ENCODE measurements at places on chromosomes 16 and 17.

DNA sequence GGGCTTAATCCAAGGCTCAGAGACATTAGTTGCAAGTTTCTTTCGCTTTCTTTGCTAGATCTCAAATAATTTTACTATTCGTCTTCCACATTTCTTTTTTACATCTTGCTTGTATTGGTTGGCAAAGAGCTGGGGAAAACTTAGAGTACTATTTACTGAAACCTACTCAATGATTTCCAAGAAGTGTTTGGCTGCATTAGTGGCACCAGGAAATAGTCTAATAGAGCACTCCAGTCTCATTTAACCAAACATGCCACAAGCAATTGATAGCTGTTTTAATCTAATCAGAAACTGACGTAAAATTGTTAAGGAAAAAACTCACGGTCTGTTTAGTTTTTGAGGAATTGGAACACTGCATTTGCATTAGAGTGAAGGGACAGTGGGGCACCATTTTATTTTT is 29.0 kb downstream of the NUP93 start:
- no peak for DNase-seq

- no peak for DNase-seq
Measured at GRCh38 chr17:78725448-78726021, 56.5 kb downstream of the CYTH1 start.

DNA sequence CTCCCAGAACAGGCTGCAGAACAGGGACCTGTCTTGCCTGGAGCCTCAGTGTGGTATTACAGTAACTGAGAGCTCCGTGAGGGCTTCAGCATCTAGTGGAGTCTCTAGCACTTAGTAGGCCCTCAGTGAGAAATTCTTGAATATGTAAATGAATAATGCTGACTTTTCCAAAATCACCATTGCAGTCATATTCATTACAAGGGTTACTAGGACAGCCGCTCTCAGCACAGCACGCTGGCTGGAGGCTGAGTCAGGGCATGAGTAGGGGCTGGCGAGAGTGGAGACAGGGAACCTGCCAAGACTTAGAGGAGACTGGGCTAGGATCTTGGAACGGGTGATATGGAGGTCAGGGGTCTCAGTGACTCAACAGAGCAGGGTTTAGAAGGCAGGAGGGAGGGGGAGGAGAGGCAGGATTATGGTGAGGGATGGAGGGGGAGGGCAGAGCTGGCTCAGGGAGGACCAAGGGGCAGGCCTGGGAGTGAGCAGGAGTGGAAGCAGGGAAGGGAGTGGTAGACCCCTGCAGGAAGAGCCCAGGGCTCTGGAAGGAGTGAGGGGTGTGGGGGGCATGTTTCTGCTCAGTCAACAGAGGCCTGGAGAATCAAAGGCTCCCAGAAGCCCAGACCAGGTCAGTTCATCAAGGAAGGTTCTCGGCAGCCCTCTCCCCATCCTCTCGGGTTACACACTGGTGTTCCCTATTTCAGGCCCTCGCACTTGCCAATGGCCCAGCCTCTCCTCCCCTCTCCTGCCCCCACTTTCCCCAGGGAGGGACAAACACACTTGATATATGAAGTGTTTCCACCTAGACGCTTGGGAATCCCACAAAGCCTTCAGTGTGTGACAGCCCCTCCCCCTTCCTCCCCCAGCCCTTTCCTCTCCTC is 42.3 kb downstream of the FZD2 start:
- no peak for DNase-seq

GRCh38 chr17:77687417-77687816 is 271.1 kb upstream of the TNRC6C start:
- DNase-seq: no peak

DNA sequence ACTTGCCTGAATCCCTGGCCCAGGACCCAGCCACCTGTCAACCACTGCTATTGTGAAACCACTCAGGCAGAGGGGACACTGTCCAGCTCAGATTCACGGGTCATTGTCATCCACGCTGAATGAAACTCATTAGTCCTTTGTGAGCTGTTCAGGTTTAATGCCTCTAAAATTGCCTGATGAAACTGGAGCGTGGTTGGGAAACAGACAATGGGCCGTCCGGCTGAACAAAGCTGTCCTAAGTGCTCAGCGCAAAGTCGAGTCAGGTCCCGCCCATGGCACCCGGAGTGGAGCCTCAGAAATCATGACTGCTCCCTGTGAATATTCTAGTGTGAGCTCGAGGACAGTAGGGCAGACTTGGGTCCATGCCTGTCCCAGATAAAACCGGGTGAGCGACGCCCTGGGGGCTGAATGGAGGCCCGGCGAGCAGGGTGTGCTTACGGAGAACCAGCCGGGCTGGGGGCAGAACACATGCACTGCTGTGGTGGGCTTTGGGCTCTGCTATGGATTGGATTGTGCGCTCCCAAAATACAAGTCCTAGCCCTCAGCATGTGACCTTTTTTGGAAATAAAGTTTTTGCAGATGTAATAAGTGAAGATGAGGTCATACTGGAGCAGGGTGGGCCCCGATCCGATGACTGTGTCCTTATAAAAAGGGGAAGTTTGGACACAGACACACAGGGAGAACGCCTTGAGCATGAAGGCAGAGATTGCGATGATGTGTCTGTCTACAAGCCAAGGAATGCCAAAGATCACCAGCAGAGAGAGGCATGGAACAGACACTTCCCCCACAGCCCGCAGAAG is 12.9 kb upstream of the CMIP start:
- DNase-seq: no peak

DNA sequence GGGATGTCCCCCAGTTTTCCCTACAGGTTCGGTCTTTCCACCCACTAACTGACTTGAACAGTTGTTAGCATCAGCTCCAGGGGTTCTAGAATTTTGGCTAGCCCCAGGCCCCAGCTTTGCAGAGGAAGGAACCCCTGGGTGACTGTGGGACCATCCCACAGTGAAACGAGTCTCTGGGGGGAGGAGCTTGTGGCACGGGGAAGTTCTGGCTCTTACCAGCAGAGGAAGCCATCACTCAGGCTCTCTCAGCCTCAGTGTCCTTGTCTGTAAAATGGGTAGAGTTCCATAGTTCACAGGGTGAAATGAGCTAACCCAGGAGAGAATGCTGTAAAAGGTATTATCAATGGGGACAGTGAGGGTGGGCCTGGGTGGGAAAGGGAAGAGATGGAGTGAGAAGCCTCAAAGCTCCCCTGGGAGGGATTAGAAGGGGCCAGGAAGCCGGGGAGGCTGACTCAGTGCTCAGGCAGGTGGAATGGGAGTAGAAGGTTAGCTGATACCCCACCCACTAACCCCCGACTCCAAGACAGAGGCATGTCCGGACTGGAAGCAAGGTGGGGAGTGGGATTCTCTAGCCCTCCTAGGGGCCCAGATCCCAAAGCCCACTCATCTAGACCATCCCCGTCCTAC is 30.9 kb upstream of the CDC42EP4 start:
- DNase-seq: no peak

DNA sequence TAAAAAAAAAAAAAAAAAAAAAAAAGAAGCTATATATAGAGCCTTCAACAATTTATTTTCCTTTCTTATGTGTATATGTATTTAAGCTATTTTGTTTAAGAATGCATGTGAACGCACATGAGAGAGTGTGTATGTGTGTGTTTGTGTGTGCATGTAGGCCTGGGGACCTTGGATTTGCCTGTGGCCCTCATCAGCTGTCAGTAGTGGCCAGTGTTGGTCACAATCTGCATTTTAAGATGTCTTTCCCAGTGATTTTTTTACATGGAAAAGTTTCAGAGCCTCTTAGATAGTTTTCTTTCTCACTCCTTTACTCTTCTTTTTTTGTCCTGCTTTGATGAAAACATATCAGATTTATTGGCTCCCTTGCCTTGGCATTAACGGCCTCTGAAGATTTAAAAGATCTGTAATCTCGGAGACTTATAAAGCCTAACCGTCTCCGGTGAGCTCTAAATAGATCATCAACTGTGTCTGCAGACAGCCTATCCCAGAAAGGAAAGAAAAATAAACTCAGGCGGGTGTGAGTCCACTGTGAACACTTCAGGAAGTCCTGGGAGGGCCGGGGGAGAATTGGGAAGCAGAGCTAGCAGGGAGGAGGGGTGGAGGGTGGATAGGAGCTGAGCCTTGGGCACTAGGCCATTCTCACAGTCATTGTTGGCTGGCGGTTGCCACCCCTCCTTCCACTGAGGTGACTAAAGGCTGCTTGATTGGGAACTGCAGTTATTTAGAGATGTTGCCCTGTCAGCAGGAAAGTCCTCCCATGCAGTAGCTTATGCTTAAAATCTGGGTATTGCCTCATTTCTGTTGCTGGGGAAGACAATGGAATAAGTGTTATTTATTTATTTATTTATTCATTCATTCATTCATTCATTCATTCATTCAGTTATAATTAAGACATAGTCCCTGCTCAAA is 86.8 kb downstream of the WWP2 start:
- no peak for DNase-seq

DNA sequence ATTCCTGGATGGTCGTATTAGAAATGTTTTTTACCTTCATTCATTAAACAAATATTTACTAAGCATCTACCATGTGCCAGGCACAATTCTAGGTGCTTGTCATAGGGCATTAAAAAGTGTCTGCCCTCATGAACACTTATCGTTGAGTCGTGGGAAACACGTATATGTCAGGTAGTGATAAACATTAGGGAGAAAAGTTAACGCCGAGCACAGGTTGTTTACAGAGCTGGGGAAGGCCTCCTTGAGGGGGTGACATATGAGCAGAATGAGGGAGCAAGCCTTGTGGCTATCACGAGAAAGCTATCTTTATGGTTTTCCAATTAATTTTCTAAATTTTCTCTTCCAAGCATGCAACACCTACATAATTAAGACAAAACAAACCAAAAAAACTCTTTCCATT is 985 bp upstream of the ZNF213 start:
- DNase-seq: no peak

DNA sequence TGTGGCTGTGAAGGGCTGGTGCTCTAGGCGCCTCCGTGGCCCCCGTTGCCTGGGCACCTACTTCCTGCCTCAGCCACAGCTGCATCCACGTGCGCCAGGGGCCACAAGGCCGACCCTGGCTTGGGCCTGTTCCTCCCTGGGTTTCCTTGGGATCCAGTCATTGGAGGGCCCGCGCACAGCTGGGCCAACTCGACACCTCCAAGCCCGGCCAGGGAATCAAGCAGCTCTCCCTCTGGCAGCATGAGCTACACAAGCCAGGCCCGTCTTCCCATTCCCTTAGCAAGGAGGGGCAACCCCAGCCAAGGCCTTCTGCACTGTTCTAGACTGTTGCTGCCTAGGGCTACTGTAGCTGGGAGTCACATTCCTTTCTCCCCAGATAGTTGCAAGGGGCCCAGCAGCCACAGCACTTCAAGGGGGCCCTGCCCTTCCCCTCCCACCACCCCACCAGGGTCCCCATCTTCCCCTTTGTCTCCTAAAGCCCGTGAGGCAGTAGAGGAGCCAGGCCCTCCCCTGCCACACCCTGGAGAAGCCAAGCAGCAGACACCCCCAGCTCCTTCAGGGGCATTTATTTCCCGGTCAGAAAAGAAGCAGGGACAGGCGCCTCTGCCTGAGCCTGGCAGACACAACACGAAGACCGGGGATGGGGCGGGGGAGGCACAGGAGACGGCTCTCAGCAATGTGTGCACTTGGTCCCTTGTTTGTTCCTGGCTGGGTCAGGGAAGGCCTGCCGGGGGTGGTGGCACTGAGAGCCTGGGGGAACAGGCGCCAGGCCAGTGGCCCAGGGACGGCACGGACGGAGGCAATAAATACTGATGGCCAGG is 3.8 kb downstream of the ARHGDIA start:
- DNase-seq: no peak
